ENCODE measurements at places on chromosomes 12 and 14.
A peak's percentile ranks its signal among the peaks of the same experiment; 100 is the strongest.

DNA sequence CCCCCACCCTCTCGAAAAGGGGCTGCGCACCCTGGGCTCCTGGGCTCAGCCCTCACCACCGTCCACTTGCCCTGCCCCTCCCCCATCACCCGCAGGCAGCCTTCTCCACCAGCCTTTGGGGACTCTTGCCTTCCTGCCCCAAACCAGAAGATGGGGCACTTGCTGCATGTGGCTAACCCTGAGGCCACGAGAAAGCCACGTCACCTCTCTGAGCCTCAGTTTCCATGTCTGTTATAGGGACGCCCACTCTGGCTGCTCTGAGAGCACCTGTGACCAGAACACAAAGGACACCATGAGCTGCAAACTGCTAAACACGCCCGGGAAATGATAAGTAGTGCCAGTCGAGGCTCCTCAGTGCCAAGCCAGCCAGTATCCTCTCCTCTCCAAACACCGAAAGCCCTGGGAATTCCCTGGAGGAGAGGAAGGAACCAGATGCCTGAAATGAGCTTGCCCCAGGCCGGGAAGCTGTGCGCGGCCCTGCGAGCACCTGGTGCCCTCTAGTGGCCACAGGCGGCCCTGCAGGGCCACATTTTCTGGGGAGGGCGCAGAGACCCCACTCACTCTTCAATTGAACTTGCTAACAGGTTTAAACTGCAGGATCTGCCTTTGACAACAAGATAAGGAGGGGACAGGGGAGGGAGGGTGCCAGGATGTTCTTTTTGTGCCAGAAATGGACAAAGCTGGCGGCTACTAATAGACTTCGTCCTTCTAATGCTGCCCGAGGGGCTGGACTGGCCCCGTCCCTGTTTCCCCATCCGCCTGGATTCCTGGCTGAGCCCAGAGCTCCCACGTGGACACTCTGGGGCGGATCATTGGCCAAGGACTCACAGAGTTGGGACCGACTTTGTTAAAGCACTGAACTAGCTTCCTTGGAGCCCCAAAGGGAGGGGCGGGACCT is 10.2 kb upstream of the SERPINA9 start:
- peak; percentile 67 for DNase-seq

GRCh38 chr12:25455696-25456095 is 97.4 kb downstream of the LMNTD1 start:
- DNase-seq, result no peak

DNA sequence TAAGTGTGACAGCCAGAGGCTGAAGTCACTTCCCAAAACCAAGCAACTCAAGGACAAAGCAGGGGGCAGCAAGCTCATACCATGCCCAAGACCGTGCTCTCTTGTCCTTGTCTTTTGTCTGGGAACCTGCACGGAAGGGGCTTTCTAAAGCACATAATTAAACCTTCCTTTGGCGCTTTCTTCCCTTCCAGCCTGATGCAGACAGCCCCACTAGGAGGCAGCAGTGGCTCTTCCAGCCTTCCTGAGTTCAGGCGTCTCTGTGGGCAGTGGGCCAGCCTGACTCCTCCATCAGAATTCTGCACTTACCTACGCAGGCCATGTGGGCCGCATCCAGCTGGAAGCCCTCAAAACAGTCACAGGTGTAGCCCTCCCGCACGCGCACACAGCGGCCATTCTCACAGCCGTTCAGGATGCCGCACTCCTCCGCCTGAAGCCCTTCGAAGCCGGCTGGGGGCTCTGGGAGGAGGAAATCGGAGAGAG is 7.6 kb downstream of the ISCA2 start:
- DNase-seq, result peak; percentile 86

- peak; percentile 94 for DNase-seq
These were observed 121.2 kb downstream of the RAD51B start for GRCh38 chr14:67940486-67941455.

- DNase-seq, result peak; percentile 80
These were observed 84.7 kb downstream of the ZNF664 start for GRCh38 chr12:124057691-124058090.
